Activated T-cell treated with anti-CD3 and anti-CD28 coated beads, Interleukin-2, amount 50 U/mL, for 72 hours (primary cell): ENCODE measurements at places on chromosomes 1 and 21. TPM values are rescaled to one million over a fixed set of nuclear protein-coding genes. Genes with fewer than 3 reads are reported as not detected.

Gene IFI44
- total RNA-seq, result 77.5 TPM

Gene OR2T35
- total RNA-seq, result not detected

Gene MATN1
- total RNA-seq, result 1.0 TPM

- H3K36me3 ChIP-seq, result peaks cover 8% of the 10 kb centered on the region
- H3K4me1 ChIP-seq, result peaks cover 59% of the 10 kb centered on the region
- no peak overlapping the region for H3K27ac ChIP-seq
- no peaks in the 10 kb centered on the region for H3K27me3 ChIP-seq
Observed at GRCh38 chr1:226884966-226885820, 14.8 kb downstream of the PSEN2 start.

- DNase-seq, result peak; percentile 77
- H3K36me3 ChIP-seq, result peaks cover 4% of the 10 kb centered on the region
- no peaks in the 10 kb centered on the region for H3K27me3 ChIP-seq
- H3K4me1 ChIP-seq, result peaks cover 17% of the 10 kb centered on the region
Observed at GRCh38 chr1:10074059-10074851, 41.5 kb downstream of the UBE4B start.

GRCh38 chr1:154158307-154159125 is 3.6 kb upstream of the NUP210L start:
- H3K4me1 ChIP-seq, result peaks cover 94% of the 10 kb centered on the region
- DNase-seq, result no peak
- peak overlapping the region; percentile 77 for H3K27ac ChIP-seq
- peaks cover 61% of the 10 kb centered on the region for H3K36me3 ChIP-seq
- peak overlapping the region; percentile 74 for H3K4me3 ChIP-seq
- H3K27me3 ChIP-seq, result no peaks in the 10 kb centered on the region

DNA sequence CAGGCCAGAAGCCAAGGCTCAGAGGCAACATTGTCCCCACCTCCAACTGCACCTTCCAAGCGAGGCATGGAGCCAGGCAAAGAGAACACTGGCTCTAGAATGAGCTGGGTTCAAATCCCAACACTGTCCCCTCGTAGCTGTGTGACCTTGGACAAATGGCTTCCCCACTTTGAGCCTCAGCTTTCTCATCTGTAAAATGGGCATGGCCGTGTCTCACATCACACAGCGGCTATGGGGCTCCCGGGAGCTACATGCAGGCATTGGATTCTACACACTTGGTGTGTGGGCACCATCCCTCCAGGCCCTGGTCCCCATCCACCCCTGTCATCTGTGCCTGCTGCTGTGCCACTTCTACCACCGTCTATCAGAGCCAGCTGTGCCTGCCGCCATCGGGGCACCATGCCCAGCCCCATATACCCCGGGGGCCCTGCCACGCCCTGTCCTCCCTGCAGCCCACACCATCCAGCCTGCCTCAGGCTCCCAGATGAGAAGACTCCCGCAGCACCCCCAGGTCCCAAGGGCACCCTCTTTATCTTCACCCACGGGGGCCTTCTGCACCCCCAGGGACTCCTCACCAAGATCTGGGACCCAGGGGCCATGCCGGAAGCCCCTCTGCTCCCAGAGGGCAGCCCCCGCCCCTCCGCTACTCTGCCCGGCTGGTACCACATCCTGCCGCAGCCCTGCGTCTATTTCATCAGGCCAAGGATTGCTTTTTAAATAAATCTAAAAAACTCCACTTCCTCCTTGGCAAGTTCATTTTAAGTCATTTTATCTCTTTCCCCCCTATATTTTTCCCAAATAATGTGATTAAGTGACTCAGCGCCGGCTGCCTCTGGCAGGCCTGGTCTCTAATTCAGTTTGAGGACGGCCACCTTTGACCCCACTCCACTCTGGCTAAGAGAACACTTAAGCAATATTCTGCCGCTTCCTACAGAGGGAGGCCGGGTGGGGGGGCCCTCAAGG is 107.8 kb upstream of the TARDBP start:
- H3K4me1 ChIP-seq, result peaks cover 13% of the 10 kb centered on the region
- DNase-seq, result peak; percentile 15

DNA sequence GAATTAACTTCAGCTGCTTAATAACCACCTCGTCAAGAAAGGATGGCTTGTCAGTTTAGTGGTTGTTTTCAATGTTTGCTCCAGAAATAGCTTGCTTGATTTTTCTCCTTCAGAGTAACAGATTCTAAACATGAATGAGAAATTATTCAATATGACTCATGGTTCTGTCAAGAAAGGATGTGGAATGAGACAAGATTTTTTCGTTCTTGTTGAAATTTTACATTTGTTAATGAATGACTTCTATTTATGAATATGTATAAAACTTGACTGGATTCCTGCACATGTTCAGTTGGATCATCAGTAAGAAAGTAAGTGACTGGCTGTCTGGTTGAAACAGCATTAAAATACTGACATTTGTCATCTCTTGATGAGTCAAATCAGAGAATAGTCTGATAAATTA is 38.3 kb downstream of the IFI44 start:
- H3K27ac ChIP-seq, result no peak overlapping the region
- no peaks in the 10 kb centered on the region for H3K36me3 ChIP-seq
- peaks cover 22% of the 10 kb centered on the region for H3K27me3 ChIP-seq
- H3K4me3 ChIP-seq, result no peak overlapping the region
- H3K4me1 ChIP-seq, result no peaks in the 10 kb centered on the region
- no peak for DNase-seq

GRCh38 chr1:182061594-182061993 is at the start of gene ZNF648:
Gene ZNF648, minus strand, starts transcription at chr1:182061712. Its CDS starts 3,702 bp downstream, at chr1:182058010.
- DNase-seq, result no peak
- H3K27me3 ChIP-seq, result peaks cover 54% of the 10 kb centered on the region
- no peak within 1 kb of the TSS for H3K4me3 ChIP-seq
- H3K27ac ChIP-seq, result no peak within 1 kb of the TSS

Gene FOXD2
- 0.14 TPM for total RNA-seq

GRCh38 chr1:1132042-1132950 is 16.4 kb upstream of the C1orf159 start:
- no peak for DNase-seq
- H3K4me3 ChIP-seq, result no peak overlapping the region
- H3K4me1 ChIP-seq, result peaks cover 7% of the 10 kb centered on the region
- no peaks in the 10 kb centered on the region for H3K36me3 ChIP-seq
- no peaks in the 10 kb centered on the region for H3K27me3 ChIP-seq

GRCh38 chr1:5562769-5563168 is 429.5 kb downstream of the NPHP4 start:
- no peak for DNase-seq
- no peaks in the 10 kb centered on the region for H3K4me1 ChIP-seq
- peaks cover 3% of the 10 kb centered on the region for H3K36me3 ChIP-seq
- peaks cover 10% of the 10 kb centered on the region for H3K27me3 ChIP-seq
- H3K4me3 ChIP-seq, result no peak overlapping the region

DNA sequence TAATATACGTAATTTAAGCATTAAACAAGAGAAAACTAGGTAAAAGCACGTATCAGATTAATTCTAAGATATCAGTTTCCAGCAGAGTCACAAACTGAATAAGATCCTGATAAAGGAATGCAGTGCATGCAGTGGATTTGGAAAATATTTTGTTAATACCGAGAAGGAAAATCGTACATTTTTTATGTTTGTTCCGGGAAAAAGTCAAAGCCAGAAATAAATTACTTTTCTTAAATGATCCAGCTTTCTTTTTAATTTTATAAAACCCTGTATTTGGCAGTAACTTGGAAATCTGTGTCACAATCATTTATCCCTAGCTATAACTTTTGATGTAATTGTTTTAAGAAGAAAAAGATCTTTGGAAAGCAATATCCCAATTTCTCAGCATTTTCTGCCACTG is 955 bp downstream of the PALMD start:
- H3K4me1 ChIP-seq, result no peaks in the 10 kb centered on the region
- no peak overlapping the region for H3K27ac ChIP-seq
- no peak for DNase-seq
- H3K27me3 ChIP-seq, result peaks cover 34% of the 10 kb centered on the region
- H3K36me3 ChIP-seq, result no peaks in the 10 kb centered on the region

Gene DENND1B
- total RNA-seq, result 17.7 TPM

DNA sequence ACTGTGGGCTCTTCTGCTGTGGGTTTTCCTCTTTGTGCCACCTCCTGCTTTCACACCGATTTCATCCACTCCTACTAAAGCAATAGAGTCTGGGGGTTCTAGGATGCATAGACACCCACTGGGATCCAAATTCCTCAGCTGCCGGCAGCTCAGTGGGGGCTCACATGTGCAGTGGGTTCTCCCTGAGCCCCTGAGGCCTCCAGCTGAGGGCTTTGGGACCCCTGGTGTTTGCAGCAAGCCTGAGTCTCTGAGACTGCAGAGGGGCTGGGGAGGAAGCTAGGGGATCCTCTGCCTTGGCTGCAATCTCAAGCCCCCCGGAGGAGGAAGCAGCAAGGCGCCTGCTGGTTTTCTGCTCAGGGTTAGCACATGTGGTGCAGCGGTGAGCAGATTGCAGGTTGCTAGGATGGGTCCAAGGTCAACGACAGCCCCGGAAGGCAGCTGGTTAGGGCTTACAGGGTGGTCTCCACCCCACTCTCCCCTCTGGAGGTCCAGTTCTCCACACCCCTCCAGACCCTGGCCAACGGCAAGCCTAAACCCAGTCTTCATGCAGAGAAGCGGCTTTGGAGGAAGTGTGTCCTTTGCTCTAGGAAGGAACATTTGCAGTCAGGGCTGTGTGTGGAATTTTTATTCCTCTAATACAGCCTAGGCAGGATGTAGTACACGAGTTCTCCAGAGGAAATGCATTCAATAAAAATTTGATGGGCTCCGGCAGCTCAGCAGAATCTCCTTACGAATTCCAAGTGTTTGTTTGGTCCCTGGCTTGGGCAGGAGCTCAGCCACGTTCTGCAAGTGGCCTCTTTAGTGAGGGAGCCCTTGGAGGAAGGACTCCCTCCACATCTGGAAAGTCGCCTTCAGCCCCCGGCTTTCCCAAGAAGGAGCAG is 269.1 kb upstream of the VAMP3 start:
- H3K4me1 ChIP-seq, result no peaks in the 10 kb centered on the region
- H3K36me3 ChIP-seq, result no peaks in the 10 kb centered on the region
- H3K27ac ChIP-seq, result no peak overlapping the region
- H3K27me3 ChIP-seq, result no peaks in the 10 kb centered on the region

GRCh38 chr1:6588128-6588892 is 8.5 kb downstream of the ZBTB48 start:
- H3K4me3 ChIP-seq, result no peak overlapping the region
- H3K27me3 ChIP-seq, result no peaks in the 10 kb centered on the region
- peaks cover 10% of the 10 kb centered on the region for H3K4me1 ChIP-seq
- H3K27ac ChIP-seq, result no peak overlapping the region
- DNase-seq, result no peak

- no peak for DNase-seq
- no peaks in the 10 kb centered on the region for H3K36me3 ChIP-seq
Observed at GRCh38 chr1:87393445-87394085, 64.9 kb downstream of the LMO4 start.

Gene RXRG
- not detected for total RNA-seq

- no peak for DNase-seq
- no peak overlapping the region for H3K4me3 ChIP-seq
- H3K36me3 ChIP-seq, result peaks cover 9% of the 10 kb centered on the region
- peak overlapping the region; percentile 93 for H3K27ac ChIP-seq
Observed at GRCh38 chr1:155329980-155330598, 9.4 kb downstream of the RUSC1 start.

GRCh38 chr1:2353551-2354438 is 37.6 kb downstream of the MORN1 start:
- no peaks in the 10 kb centered on the region for H3K36me3 ChIP-seq
- DNase-seq, result no peak
- H3K4me3 ChIP-seq, result no peak overlapping the region
- H3K27ac ChIP-seq, result no peak overlapping the region
- H3K27me3 ChIP-seq, result no peaks in the 10 kb centered on the region

GRCh38 chr1:85365851-85366250 is 89.4 kb upstream of the BCL10 start:
- no peaks in the 10 kb centered on the region for H3K36me3 ChIP-seq
- H3K27me3 ChIP-seq, result peaks cover 4% of the 10 kb centered on the region
- H3K27ac ChIP-seq, result no peak overlapping the region
- H3K4me3 ChIP-seq, result no peak overlapping the region

DNA sequence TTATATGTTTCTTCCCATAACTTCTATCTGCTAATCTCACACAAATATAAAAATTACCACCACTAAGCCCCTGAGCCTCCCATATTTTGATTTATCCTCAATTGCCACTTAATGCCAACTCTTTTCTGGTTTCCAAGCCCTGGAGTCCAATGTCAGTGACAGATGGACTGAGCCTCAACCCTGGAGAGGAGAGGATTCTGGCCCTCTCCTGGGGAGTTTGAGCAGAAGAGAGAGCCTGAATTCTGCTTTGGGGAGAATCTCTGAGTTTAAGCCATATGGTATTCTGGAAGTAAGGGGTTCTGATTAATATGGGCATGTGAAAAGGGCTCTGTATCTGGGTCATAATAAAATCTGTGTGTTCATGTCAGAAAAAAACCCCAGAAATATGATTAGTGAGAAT is 8.5 kb downstream of the CADM3 start:
- DNase-seq, result no peak
- H3K4me3 ChIP-seq, result no peak overlapping the region
- no peaks in the 10 kb centered on the region for H3K36me3 ChIP-seq
- peaks cover 68% of the 10 kb centered on the region for H3K27me3 ChIP-seq
- no peak overlapping the region for H3K27ac ChIP-seq
- peaks cover 5% of the 10 kb centered on the region for H3K4me1 ChIP-seq

- H3K4me1 ChIP-seq, result peaks cover 23% of the 10 kb centered on the region
- H3K36me3 ChIP-seq, result peaks cover 4% of the 10 kb centered on the region
- no peak for DNase-seq
- no peaks in the 10 kb centered on the region for H3K27me3 ChIP-seq
Observed at GRCh38 chr1:99965646-99966375, 4.0 kb upstream of the SLC35A3 start.

GRCh38 chr1:179126338-179127060 is 44.6 kb downstream of the TOR3A start:
- H3K4me3 ChIP-seq, result no peak overlapping the region
- H3K27me3 ChIP-seq, result no peaks in the 10 kb centered on the region
- no peak for DNase-seq
- peaks cover 26% of the 10 kb centered on the region for H3K4me1 ChIP-seq

DNA sequence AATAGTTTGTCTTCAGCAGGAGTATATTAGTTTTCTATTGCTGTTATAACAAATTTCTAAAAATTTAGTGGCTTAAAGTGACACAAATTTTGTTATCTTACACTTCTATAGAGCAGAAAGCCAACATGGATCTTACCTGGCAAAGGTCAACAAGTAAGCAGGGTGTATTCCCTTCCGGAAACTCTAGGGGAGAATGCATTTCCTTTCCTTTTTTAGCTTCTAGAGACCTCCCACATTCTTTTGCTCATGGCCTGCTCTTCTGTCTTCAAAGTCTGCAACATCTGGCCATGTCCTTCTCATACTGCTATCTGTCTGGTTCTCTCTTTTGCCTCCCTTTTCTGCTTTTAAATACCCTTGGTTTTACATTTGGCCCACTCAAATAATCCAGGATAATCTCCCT is 242.6 kb downstream of the ZNF648 start:
- H3K27ac ChIP-seq, result no peak overlapping the region
- H3K36me3 ChIP-seq, result no peaks in the 10 kb centered on the region
- no peak for DNase-seq
- no peaks in the 10 kb centered on the region for H3K4me1 ChIP-seq

DNA sequence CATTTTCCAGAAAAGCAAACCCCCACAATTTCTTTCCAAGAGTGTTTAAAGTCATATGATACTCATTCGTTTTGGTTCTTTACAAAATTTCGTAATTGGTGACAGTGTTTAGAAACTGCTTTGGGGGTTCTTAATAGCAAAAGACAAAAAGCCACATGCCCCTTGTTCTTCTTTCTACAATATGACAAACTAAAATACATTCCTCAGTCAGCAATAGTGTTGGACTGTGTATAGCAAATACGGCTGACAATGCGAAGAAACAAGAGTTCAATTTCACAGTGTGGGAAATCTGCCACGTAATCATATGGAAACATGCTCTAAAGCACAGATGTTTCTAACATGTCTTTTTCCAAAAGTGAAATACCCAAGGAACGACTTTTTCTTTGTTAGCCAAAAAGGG is 7.6 kb upstream of the IFNAR1 start:
- no peak for DNase-seq
- no peak overlapping the region for H3K27ac ChIP-seq
- no peak overlapping the region for H3K4me3 ChIP-seq
